ENCODE measurements at places on chromosomes 6 and 20. TPM values are rescaled to one million over a fixed set of nuclear protein-coding genes. Genes with fewer than 3 reads are reported as not detected.

DNA sequence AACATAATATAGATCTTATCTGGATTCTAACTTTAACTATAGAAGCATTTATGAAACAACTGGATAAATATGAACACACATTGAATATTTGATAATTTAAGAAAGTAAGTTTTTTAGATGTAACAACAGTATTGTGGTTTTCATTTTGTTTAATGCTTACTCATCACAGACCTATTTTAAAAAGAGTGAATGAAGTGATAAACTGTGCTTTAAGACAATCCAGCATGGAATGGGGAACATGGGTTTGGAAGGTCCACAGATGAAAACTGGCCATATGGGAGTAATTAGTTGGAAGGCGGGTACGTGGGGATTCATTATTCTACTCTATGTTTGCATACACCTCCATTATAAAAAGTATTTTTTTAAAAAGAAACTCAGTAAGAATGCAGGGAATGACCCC is 21.2 kb downstream of the EPB41L2 start:
- no peak for DNase-seq
- no peak overlapping the region for H3K4me3 ChIP-seq
- H3K4me1 ChIP-seq = no peaks in the 10 kb centered on the region
- H3K36me3 ChIP-seq = no peaks in the 10 kb centered on the region
- no peak overlapping the region for H3K27ac ChIP-seq
- H3K27me3 ChIP-seq = no peaks in the 10 kb centered on the region

DNA sequence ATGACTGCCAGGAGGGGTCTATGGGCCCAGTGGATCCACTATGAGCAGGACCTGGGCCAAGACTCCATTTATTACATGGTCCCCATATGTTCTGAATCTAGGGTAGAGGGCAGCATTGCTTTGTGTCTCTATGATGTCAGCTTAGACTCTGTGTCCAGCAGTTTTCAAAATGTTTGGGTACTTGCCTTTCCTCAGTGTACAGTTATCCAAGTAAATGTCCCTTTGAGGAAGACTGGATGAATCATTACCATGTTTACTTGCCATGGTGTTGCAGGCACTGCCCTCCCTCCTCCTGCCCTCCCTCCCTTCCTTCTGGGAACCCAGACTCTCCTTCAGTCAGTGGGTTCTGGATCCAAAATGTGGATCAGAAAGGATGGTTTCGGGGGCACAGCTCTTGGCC is 108.6 kb downstream of the NRN1 start:
- H3K27me3 ChIP-seq = no peaks in the 10 kb centered on the region
- DNase-seq = no peak
- no peaks in the 10 kb centered on the region for H3K36me3 ChIP-seq

GRCh38 chr6:44407951-44408670 is 20.6 kb downstream of the CDC5L start:
- H3K4me3 ChIP-seq = no peak overlapping the region
- H3K4me1 ChIP-seq = peaks cover 25% of the 10 kb centered on the region
- no peak overlapping the region for H3K27ac ChIP-seq

GRCh38 chr20:60365064-60365666 is 406.9 kb downstream of the CDH26 start:
- no peak overlapping the region for H3K27ac ChIP-seq
- no peaks in the 10 kb centered on the region for H3K4me1 ChIP-seq
- H3K36me3 ChIP-seq = no peaks in the 10 kb centered on the region
- no peak overlapping the region for H3K4me3 ChIP-seq
- H3K27me3 ChIP-seq = no peaks in the 10 kb centered on the region
- no peak for DNase-seq

- no peaks in the 10 kb centered on the region for H3K27me3 ChIP-seq
These were observed 117.8 kb upstream of the FOXO3 start for GRCh38 chr6:108442770-108443520.

DNA sequence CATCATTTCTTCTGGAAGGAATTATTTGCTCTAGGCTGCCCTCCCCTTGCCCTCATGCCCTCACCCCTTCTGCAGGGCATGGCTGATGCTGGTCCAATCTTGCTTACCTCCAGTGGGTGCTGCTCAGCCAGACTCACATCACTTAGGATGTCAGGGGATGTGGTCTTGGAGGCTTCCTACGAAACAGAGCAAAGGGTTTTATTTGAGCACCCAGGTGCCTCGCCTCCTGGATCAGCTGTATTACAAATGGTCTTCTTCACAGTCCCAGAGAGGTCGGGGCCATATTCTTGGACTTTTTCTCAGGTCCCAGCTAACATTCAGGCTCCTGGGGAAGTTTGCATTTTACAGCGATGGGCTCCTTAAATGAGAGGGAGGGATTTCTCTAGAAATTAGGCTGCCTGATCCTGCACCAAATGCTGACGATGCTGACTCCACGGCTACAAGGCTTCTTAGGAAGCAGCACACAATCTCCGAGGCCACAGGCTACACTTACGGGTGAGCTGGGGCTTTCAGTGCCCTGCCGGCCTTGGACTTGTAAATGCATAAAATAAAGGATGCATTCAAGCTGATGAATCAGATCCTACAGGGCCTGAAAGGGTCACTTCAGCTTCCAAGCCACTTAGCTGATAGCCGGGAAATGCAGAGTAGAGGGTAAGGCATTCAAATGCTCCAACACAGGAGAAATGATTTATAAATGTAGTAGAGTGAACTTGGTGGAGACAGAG is 159.8 kb upstream of the ECI2 start:
- no peak for DNase-seq
- no peak overlapping the region for H3K27ac ChIP-seq
- H3K27me3 ChIP-seq = no peaks in the 10 kb centered on the region
- no peak overlapping the region for H3K4me3 ChIP-seq
- no peaks in the 10 kb centered on the region for H3K4me1 ChIP-seq

Gene DNAJC5
- total RNA-seq = 61.1 TPM

Gene CD93
- 36.2 TPM for total RNA-seq

- H3K27ac ChIP-seq = no peak overlapping the region
- H3K4me3 ChIP-seq = no peak overlapping the region
- H3K27me3 ChIP-seq = no peaks in the 10 kb centered on the region
- DNase-seq = no peak
- H3K4me1 ChIP-seq = no peaks in the 10 kb centered on the region
These were observed 80.6 kb upstream of the BEND6 start for GRCh38 chr6:56874328-56874727.

Gene PCED1A
- total RNA-seq = 65.8 TPM

Gene DNMT3B
- total RNA-seq = 1.6 TPM

Gene ULBP2
- total RNA-seq = 0.54 TPM

DNA sequence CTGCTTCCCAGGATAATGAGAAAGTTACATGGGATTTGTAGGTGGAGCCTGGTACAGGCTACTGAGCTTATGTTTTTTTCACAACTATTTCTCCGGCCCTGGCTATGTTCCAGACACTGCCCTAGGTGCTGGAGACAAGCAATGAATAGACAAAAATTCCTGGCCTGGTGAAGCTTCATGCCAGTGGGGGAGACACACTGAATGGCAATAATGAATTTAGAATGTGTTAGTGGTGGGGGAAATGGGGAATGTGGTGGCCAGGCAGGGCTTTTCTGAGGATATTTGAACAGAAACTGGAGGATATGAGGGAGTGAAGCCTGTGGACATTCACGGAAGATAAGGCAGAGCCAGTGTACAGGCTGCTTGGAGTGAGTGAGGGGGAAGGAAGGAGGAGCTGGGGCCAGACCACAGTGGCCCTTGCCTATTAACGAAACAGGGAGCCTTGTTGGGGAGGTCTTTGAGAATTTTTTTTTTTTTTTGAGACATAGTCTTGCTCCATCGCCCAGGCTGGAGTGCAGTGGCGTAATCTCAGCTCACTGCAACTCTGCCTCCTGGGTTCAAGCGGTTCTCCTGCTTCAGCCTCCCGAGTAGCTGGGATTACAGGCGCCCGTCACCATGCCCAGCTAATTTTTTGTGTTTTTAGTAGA is 6.6 kb downstream of the FOXS1 start:
- H3K36me3 ChIP-seq = no peaks in the 10 kb centered on the region
- H3K4me3 ChIP-seq = no peak overlapping the region
- peaks cover 23% of the 10 kb centered on the region for H3K4me1 ChIP-seq
- H3K27me3 ChIP-seq = no peaks in the 10 kb centered on the region
- no peak for DNase-seq

GRCh38 chr6:164404812-164405488 is 904.5 kb downstream of the C6orf118 start:
- H3K27me3 ChIP-seq = no peaks in the 10 kb centered on the region
- H3K4me1 ChIP-seq = no peaks in the 10 kb centered on the region
- DNase-seq = no peak
- H3K27ac ChIP-seq = no peak overlapping the region
- no peak overlapping the region for H3K4me3 ChIP-seq

Gene PSORS1C1
- total RNA-seq = 0.47 TPM

Gene HAO1
- total RNA-seq = not detected

- peak overlapping the region; percentile 73 for H3K27ac ChIP-seq
- H3K4me3 ChIP-seq = no peak overlapping the region
- peaks cover 7% of the 10 kb centered on the region for H3K4me1 ChIP-seq
- H3K27me3 ChIP-seq = no peaks in the 10 kb centered on the region
These were observed 4.0 kb downstream of the HSPA1B start for GRCh38 chr6:31831350-31832215.

Gene PSMF1
- 38.0 TPM for total RNA-seq

Gene MTHFD1L
- total RNA-seq = 19.4 TPM

Gene TTLL9
- not detected for total RNA-seq

DNA sequence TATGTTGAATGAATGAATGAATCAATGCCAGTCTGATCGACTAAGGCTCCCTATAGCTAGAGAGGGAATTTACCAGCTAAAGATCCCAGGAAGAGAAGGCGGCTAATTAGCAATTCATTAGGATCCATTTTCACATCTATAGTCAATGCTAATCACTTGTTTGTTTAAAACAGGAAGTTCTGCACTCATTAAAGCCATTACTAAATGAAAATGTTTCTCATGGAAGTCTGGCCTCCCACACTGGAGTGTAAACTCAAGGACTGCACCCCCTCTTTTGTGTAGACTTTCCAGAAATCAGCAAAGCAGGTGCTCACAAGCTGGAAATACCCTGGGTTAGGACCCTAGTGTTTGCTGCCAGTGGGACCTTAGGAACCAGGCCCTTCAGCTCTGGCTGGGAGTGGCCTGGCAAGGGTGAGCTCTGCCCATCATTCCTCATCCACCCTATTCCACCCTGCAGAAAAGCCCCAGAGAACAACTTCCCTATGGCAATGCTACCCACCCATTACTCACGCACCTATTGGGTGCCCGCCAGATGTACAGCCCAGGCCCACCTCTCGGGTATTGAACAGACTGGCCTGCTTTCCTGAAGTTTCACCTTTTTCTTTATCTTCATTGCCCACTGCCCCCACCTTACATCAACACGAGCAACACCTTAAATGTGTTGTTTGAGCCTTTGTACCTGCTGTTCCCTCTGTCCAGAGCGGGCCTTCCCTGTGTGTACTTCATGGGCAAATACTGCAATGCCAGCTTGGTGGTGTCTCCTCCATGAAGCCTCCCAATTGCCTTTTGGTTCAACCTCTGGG is 60.8 kb downstream of the TTI1 start:
- no peak overlapping the region for H3K4me3 ChIP-seq
- no peak overlapping the region for H3K27ac ChIP-seq
- H3K36me3 ChIP-seq = no peaks in the 10 kb centered on the region
- no peak for DNase-seq
- H3K27me3 ChIP-seq = no peaks in the 10 kb centered on the region
- no peaks in the 10 kb centered on the region for H3K4me1 ChIP-seq

DNA sequence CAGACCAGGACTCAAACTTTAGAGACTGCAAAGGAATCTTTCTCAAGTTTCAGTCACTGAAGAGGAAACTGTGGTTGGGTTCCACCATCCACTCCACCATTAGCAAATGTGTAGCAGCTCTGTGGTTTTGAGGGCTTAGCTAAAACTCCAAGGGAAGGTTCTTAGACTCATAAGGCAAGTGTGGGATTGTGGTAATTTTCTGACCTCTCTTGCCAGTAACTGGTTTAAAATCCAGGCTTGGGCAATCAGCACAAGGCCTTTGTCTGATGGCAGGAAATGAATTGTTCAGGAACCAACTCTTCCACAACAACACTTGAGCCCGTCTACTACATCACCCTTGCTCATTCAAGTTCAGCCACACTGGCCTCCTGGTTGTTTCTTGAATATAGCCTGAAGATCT is 68.6 kb upstream of the FBXL4 start:
- DNase-seq = no peak
- no peaks in the 10 kb centered on the region for H3K27me3 ChIP-seq
- no peak overlapping the region for H3K4me3 ChIP-seq

Gene HUS1B
- total RNA-seq = 0.61 TPM

Gene COL11A2
- total RNA-seq = 0.68 TPM

DNA sequence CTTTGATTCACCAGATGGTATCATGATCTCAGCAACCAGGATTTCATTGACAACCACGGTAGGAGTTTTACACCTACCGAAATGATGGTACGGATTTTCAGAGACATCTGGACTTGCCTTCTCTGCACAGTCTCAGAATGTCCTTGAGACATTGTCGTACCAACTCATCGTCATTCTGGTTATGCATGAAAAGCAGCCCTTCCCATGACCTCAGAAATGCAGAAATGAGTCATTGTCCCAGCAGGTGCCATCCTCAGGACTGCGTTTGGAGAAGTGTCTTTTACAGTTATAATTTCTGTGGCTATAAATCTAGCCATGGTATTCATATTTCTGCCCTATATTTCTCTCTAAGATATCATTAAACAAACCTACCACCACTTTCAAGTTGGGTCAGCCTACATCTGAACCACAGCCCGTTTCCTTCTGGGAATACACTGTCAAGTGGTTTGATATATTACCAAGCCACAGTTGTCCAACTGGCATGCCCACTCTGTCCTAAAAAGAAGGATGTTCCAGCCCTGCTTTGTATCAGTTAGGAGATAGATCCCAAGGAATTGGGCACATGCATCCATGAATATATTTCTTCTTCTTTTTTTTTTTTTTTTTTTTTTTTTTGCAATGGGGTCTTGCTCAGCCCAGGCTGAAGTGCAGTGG is 7.5 kb upstream of the BFSP1 start:
- H3K27me3 ChIP-seq = no peaks in the 10 kb centered on the region
- DNase-seq = peak; percentile 43
- no peaks in the 10 kb centered on the region for H3K36me3 ChIP-seq
- H3K4me1 ChIP-seq = no peaks in the 10 kb centered on the region
- H3K4me3 ChIP-seq = no peak overlapping the region

Gene MEI4
- 2.8 TPM for total RNA-seq

DNA sequence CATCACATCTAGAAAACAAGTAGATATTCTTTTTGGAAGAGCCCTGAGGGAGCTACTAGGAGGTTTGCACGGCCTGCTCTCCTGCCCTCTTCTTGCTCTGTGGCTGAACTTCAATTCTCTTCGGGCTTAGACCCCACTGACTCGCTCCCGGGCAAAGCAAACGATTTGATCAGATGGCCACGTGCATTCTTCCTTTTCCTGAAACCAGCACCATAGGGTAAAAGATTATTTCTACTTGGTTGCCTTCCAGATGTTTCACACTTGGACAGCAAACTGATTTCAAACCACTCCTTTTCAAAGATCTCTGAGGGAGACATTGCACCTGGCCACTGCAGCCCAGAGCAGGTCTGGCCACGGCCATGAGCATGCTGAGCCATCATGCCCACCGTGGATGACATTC is at the start of gene SLC22A1:
SLC22A1 (plus strand) TSS at position 258 of the 400 bp plus-strand sequence; CDS start at position 379, 121 bp downstream.
- H3K36me3 ChIP-seq = no peaks in the 10 kb centered on the region
- H3K4me3 ChIP-seq = no peak within 1 kb of the TSS
- H3K4me1 ChIP-seq = no peaks in the 10 kb centered on the region
- no peaks in the 10 kb centered on the region for H3K27me3 ChIP-seq
- no peak for DNase-seq

Gene EFCAB8
- total RNA-seq = not detected
